ENCODE measurements at places on chromosomes 3 and 15.

- no peak for DNase-seq
Observed at GRCh38 chr3:130739848-130740247, 6.8 kb downstream of the PIK3R4 start.

DNA sequence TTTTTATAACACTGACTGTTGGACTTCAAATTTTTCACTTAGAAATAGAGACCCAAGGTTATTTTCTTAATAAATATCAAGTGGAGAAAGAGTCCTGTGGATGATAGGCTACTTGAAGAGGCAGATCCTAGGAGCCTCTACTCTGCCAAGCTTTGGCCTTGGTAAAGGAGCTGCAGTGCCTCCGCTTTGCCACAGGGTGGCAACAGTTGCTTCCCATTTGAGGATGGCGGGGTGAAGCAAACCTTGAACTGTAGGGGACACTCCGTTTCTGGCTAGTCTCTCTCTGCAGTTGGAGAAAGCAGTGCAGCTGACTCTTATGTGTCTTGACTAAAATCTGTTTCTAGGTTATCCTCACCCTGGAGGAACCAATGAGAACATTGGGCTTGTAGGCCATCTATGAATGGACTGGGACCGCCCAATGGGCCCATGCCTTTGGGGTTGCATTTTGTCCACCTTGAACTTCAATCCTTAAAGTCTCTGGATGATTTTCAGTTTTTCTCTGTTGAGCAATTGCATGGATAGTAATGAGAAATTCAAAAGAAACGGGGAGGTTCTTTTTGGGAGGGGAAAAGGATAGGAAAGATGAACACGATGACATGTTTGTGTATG is 9.8 kb downstream of the SCG5 start:
- peak; percentile 33 for DNase-seq

- no peak for DNase-seq
Observed at GRCh38 chr15:20645956-20646355, 104.4 kb upstream of the GOLGA6L6 start.

DNA sequence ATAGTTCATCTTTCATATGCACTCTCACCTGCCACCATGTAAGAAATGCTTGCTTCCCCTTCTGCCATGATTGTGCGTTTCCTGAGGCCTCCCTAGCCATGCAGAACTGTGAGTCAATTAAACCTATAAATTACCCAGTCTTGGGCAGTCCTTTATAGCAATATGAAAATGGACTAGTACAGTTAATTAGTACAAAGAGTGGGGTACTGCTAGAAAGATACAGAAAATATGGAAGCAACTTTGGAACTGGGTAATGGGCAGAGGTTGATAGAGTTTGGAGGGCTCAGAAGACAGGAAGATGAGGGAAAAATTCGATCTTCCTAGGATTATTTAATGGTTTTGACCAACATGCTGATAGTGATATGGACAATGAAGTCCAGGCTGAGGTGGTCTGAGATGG is 246.9 kb downstream of the CGGBP1 start:
- no peak for DNase-seq

GRCh38 chr3:78139166-78139565 is 1099.3 kb downstream of the ROBO2 start:
- DNase-seq, result no peak

DNA sequence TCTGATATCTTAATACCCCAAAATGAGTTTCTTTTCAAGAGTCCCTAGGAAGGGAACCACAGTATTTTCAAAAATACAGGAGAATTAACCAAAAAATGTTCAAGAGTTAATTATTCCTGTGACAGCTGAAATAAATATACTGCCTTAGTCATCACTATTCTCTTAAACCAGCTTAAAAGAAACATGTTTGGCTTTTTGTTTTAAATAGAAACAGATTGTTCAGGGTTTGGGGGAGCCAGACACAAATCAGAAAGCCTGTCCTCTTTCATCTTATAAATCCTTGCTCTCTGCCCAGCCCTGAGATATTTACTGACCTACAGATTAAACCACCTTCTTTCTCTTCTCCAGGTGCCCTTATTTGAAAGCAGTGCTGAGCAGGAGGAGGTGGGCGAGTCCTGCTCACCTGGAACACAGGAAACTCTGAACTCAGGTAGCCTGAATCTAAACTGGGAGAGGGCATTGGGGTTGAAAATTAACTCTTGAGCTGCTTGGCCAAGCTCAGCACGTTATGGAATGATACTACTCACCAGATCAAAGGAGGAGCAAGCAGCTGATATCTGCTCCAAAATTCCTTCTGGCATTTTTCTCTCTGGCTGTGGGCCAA is 84.1 kb upstream of the SPRED1 start:
- no peak for DNase-seq

GRCh38 chr15:51160484-51160883 is 65.8 kb upstream of the TNFAIP8L3 start:
- DNase-seq, result no peak

- DNase-seq, result no peak
Observed at GRCh38 chr3:38169027-38169317, 3.6 kb downstream of the OXSR1 start.

- no peak for DNase-seq
Observed at GRCh38 chr15:77497110-77497737, 76.5 kb downstream of the HMG20A start.

- no peak for DNase-seq
Observed at GRCh38 chr3:146337991-146338390, 87.1 kb upstream of the PLSCR4 start.

- DNase-seq, result no peak
Observed at GRCh38 chr15:74349241-74349778, 18.1 kb downstream of the CYP11A1 start.

- no peak for DNase-seq
Observed at GRCh38 chr3:197846491-197846890, 55.4 kb downstream of the LRCH3 start.

DNA sequence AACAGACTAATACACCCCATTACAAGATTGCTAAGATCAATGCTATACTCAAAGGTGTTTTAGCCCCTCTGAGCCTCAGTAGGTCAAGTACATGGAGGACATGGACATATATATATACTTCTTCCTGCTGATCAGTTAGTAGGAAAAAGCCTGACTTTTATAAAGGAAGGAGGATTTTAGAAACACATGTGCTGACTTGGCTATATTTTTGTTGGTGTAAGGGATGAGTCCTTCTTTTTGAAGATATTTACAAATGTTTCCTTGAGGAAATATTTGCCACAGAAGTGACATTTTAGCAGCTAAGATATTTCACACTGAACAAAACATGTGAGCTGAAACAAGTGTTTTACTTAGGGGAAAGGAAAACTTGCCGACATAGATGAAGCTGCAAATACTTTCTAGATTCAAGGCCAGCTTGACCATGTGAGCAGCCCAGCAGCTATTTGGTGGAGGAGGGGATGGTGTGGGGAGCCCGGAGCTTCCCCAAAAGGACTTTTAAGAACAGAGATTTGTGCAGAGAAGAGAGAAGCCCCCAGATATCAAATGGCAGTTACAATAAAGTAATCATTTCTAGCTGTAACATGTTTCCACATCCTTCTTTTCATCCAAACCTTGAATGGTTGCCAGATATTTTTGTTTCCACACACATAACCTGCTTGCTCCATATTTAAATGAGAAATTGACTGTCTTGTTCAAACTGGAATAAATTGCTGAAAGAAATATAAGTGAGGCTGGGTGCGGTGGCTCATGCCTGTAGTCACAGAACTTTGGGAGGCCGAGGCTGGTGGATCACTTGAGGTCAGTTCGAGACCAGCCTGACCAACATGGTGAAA is 111.7 kb upstream of the NR2F2 start:
- no peak for DNase-seq

GRCh38 chr3:71707595-71707994 is 17.6 kb downstream of the EIF4E3 start:
- DNase-seq, result no peak

- no peak for DNase-seq
Observed at GRCh38 chr3:160330109-160330508, 68.9 kb downstream of the IFT80 start.

GRCh38 chr3:9914559-9915253 is 2.2 kb upstream of the IL17RC start:
- DNase-seq, result peak; percentile 20

DNA sequence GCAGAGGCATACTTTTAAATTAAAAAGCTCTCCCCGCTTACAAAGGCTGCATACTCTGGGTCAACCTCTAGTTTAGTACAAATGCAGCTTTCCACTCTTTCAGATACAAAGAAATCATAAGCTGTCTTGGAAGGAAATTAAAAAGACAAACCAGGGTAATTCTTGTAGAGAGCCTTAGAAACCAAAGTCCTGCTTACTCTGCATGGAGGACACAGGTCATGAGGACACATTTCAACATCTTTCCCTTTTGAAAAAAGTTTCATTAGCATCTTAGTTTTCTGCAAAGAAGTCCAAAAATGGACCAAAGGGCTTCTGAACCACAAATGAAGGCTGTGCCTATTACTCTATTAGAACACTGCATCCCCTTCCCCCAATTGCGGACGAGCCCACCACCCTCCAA is 50.5 kb upstream of the WNT5A start:
- DNase-seq, result no peak

GRCh38 chr15:31489801-31490646 is 163.4 kb downstream of the KLF13 start:
- DNase-seq, result peak; percentile 28

- DNase-seq, result no peak
Observed at GRCh38 chr3:105615814-105616213, 249.1 kb downstream of the ALCAM start.

- no peak for DNase-seq
Observed at GRCh38 chr3:172617976-172618375, 92.9 kb downstream of the NCEH1 start.

DNA sequence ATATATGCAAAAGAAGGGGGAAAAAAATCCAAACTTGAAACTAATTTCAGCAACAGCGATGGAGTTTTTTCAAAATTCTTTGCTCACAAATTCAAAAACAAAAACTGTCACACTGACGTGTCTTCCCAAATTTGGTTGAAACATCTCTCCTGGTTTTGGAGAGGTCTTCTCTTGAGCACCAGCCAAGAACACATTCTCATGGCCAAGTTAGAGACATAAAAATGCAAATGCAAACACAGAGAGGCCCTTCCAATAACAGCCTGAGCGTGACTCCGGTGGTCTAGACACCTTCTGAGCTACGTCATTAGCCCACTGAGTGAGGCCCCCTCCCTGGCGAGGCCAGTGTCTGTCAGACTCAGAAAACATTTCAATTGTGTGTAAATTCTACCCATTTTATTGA is 436.0 kb upstream of the PROK2 start:
- DNase-seq, result no peak

GRCh38 chr3:153293265-153293664 is 131.2 kb downstream of the RAP2B start:
- DNase-seq, result no peak

DNA sequence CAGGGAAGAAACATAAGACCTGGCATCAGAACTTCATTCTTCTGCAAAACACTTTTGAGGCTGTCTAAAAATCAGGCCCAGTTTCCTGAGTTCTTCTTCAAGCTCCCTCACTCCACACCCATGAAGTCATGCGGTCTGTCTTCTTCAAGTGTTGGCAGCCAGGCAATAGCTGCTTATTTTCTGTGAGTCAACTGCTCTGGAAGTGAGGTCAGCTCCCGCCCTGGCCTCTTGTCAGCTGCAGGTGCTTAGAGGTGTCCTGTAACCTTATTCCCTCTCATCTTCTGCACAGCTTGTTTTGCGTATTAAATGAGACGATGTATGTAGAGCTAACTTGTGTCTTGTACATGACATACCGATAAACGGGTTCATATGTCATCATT is 226.1 kb downstream of the ADAMTS17 start:
- DNase-seq, result no peak

GRCh38 chr3:127688416-127689265 is 15.9 kb downstream of the ABTB1 start:
- DNase-seq, result no peak

GRCh38 chr3:110894574-110894973 is 177.0 kb upstream of the NECTIN3 start:
- DNase-seq, result no peak

- DNase-seq, result no peak
Observed at GRCh38 chr3:16254916-16255315, 9.8 kb downstream of the DPH3 start.

DNA sequence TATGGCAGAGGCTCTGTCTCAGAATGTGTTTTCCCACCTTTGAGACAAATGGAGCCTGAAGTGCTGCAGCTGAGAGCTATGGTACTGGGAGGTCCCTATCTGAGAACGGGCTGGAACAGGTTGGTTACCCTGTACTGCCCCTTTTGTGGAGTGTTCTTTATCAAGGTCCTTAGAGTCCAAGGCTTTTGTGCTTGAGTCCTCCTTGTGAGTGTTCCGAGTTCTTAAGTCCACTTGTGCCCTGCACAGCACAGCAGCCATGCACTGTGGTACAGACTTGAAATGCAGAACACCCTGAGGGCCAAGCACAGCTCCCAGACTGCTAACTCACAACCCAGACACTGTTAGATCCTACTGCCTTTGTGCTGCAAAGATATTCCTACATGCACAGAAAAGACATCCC is 67.8 kb downstream of the ARHGAP31 start:
- no peak for DNase-seq

DNA sequence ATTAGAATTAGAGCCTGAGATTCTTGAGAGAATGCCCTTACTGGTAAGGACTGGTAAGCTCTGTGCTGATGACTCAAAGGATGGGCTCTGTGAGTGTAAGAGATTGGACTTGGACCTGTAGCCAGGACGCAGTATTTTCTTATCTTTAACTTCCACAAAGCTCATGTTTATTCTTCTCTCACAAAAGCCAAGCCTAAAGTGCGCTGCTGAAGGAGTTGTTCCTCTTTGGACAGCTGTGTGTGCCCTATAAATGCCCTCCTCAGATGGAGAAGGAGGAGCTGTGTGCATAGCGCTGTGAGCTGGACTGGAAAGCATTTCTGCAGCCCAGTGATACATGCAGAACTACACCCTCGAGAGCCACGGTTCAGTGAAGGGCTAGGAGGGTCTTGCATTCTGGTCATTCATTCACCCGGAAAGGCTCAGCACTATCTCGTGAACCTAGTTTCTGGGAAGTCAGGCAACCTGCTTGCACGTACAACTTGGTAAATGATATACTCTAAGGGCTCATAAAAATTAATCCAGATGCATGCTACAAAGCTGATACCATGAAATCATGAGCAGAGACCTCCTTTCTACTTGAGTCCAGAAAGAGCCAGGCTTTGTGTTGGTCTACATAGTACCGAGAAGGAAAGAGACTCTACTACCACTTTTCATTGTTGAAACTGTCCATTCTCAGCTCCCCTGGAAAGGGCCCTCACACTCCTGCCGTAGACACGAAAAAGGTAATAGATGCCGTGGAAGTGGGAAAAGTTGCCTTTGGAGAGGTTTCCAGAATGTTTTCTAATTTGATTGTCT is 103.0 kb upstream of the TBL1XR1 start:
- no peak for DNase-seq

DNA sequence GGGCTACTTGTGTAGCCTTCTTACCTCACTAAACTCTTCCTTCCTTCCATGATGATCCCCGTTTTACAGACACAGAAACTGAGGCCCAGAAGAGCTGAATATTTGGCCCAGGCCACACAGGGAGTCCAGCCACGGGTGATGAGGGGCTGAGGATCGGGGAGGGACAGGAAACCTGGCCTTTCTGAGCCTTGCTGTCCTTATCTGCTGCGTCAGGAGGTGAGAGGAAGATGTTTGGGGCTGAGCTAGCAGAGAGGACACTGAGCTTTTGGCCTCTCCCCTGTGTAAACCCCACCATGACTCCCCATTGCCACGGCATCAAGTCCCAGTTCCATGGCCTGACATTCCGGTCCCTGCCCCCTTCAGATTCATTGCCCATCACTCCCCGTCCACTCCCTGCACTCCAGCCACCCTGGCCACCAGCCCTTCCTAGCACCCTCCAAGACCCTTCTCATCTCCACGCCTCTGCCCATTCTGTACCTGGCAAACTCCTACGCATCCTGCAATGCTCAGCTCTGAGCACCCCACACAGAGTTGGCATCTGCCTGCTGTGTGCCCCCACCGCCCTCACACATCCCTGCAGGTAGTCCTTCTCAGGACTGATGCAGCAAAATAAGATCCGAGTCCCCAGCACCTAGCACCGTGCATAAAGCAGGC is 103.0 kb downstream of the FBLN2 start:
- no peak for DNase-seq

All from activated CD4-positive, alpha-beta T cell treated with anti-CD3 and anti-CD28 coated beads, Interleukin-2, amount 50 U/mL, for 1 hour (primary cell).